Stimulated activated CD4-positive, alpha-beta T cell treated with anti-CD3 and anti-CD28 coated beads, Interleukin-2, amount 100 ng/mL, for 24 hours (primary cell): ENCODE measurements at places on chromosomes 7 and 10.

DNA sequence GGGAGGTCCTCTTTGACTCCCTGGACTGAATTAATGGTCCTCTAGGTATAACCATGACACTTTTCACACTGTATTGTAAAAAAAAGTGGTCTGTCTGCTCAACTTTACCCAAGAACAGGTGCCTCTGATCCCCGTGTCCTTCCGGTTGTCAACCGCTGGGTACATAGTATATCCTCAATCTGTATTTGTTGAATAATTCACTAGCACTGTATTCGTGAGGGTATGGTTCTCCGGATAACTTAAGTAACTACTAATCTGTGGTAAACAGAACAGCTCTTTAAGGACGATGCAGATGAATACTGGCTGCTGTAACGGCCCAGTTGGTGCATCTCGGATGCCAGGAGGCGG is 472 bp upstream of the ADAM22 start:
- DNase-seq = no peak

- no peak for DNase-seq
These were observed 664.2 kb downstream of the NXPH1 start for GRCh38 chr7:9097565-9098060.

DNA sequence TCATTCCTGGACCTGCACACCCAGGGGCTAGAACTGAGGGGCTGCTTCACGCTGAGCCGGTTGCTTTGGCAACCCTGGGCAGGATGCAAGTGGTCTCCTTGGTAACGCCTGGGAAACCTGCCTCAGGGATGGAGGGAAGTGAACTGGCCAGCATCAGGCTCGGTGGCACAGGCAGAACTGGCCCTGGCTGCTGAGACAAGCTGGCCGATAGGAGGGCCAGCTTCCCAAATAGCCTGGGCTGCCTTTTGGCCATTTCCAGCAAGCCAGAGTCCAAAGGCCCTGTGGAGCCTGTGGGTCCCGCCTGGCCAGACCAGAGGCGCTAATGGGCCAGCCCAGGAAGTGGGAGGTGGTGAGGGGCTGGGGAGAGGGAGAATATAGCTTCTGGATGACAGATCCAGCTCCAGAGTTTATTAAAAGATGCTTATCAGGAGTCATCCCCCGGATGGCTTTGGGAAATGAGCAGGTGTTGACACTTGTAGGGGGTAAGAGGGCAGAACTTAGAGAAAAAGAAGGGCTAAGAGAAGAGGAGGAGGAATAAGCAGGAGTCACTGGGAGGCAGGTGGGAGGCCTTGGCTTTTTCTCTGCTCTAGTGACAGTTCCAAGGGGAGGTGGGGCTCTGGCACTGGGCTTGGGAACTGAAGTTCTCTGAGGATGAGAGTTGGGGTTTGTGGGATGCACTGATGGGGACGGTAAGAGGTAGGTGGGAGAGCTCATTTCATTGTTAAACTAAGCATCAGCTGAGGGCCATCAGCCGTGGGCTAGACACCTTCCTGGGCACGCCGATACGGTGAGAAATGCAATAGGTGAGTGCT is 9.6 kb downstream of the NEURL1 start:
- no peak for DNase-seq

DNA sequence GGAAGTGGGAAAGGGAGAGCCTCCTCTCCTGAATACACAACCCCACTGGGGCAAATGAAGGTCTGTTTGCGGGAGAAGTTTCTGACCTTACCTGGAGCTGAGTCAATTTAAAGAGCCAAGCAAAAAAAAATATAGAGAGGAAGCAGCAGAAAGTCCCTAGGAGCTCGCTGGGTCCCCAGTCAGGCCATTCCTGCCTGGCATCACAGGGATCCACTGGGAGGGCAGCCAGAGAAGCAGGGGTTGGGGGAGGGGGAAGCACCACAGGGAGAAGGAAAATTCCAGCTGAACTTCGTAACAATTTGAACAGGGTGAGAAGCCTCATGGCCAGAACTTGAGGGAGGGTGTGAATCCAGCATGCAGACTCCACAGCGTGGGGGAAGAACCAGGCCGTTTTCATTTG is 298.7 kb downstream of the LRRTM3 start:
- no peak for DNase-seq

DNA sequence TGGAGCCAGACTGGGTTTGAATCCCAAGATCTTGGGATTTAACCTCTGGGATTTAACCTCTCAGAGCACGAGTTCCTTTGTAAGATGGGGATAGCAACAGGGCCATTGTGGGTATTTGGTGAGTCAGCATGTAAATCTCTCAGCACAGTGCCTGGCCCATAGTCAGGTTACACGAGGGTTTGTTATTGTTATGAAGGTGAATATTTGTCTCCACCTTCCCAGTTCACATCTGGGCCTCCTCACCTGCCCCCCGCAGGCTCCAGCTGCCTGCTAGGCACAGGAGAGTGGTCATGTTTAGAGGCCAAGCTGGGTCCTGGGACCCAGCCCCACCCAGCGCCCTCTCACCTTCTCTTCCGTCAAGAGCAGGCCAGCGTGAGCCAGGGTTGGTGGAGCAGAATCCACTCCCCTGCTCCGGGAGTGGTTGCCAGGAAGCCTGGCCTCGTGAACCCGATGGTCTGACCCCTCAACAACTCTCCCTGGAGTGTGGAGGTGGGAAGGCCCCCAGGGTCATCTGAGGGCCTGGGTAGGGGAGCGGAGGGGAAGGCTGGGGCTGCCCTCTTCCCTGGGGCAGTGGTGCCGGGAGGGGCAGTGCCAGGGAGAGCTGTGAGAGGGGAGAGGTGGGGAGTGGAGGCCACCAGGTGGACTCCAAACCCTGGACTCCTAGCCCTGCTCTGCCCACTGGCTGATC is 26.0 kb downstream of the FAM241B start:
- no peak for DNase-seq

DNA sequence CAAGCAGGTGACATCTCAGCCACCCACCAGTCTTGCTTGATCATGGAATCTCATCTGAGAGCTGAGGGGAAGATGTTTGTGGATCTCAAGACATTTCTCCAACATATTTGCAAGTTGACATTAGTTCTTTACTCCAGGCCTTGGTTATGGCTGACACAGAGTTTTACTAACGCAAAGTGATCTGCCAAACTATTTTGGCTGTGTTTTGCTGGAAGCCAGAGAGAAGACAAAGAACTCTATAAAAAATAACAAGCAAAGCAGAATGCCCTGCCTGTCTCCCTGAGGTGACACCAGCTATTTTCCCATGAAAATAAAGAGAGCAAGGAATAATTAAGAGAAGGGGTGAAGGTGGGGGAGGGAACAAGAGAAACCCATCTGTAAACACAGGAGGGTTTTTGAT is 286.4 kb downstream of the WDR11 start:
- no peak for DNase-seq

GRCh38 chr7:118080947-118081346 is 103.0 kb upstream of the LSM8 start:
- DNase-seq = peak; percentile 51
